ENCODE measurements at places on chromosomes 5 and 9. TPM values are rescaled to one million over a fixed set of nuclear protein-coding genes. Genes with fewer than 3 reads are reported as not detected.

DNA sequence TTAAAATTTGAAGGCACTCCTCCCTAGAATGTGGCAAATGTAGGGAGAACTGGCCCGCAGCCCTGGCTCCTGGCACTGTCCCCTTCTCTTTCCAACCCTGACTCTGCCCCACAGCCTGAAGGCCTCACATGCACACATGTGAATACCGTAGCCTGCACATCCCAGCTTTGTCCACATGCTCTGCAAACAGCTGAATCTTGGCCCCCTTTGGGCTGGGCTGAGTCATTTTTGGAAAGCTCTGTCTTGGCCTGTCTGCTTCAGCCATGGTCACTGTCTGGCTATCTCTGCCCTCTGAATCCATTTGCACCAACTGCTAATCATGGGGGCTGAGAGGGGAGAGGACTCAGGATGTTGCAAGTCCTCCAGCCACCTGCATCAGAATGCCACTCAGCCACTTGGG, 22.1 kb upstream of the GALNT10 start:
- no peaks in the 10 kb centered on the region for H3K36me3 ChIP-seq
- DNase-seq, result no peak
- no peak overlapping the region for H3K4me3 ChIP-seq
- H3K27ac ChIP-seq, result no peak overlapping the region
- no peaks in the 10 kb centered on the region for H3K4me1 ChIP-seq

The FOXD4L6 gene
- not detected for total RNA-seq

The DNAI1 gene
- not detected for total RNA-seq

The HIGD2A gene
- 86.8 TPM for total RNA-seq

The STPG3 gene
- total RNA-seq, result not detected

DNA sequence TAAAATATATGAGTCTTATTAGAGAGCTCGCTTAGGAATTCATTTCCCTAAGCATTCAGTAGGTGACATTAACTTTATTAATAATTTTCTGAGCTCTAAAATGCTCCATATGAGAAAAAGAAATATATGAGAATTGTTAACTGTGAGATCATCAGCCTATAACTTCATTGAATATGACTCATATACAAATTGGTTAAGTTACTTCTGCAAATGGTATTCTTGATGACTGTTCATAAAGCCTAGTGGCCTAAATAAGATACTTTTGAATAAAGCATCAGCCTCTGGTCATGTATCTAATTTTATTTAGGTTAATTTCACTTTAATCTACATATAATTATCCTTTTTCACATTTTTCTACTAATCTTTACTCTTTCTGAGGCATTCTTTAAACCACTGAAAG, 710.2 kb upstream of the ACO1 start:
- DNase-seq, result no peak
- H3K4me3 ChIP-seq, result no peak overlapping the region
- no peaks in the 10 kb centered on the region for H3K4me1 ChIP-seq
- H3K27ac ChIP-seq, result no peak overlapping the region

The PCDHB14 gene
- not detected for total RNA-seq

GRCh38 chr5:77129391-77129990, 42.4 kb upstream of the ZBED3 start:
- H3K27me3 ChIP-seq, result no peaks in the 10 kb centered on the region
- H3K36me3 ChIP-seq, result no peaks in the 10 kb centered on the region
- no peaks in the 10 kb centered on the region for H3K4me1 ChIP-seq
- H3K4me3 ChIP-seq, result no peak overlapping the region
- no peak for DNase-seq
- H3K27ac ChIP-seq, result no peak overlapping the region

The GDNF gene
- total RNA-seq, result not detected

The RNF145 gene
- total RNA-seq, result 51.8 TPM

The PDGFRB gene
- total RNA-seq, result 0.64 TPM

DNA sequence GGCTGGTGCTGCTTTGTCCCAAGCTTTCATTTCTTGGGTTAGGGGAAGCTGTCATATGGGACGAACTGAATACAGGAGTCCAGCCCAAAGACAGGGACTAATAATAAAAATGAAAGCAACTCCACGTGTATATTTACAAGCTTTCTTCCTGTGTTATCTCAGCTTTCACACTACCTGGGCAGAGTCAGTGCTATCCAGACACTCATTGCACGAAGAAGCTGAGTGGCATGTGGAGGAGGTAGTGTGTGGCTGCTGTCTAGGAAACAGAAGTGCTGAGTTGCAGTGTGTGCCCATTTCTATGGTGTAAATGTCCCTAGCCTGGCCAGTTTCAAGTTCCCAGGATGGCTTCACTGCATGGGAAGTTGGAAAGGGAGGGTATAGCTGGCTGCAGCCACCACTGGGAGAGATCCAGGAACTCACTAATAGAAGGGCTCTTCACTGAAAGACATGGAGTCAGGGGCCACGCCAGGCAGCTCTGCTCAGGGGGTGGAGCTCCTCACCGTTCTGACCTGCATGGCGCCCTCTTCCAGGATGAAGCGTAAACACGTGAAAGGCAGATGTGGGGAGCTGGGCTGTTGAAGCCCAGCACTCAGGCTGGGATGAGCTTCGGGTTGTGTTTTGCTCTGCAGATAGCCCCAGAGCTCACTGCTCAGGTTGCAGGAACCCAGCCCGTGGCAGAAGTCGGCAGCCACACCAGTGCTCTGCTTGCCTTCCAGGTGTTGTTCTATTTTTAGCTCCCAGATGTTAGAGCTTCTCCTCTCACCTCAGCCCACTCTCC, 116.9 kb downstream of the IRX2 start:
- H3K4me1 ChIP-seq, result no peaks in the 10 kb centered on the region
- H3K4me3 ChIP-seq, result no peak overlapping the region
- H3K27me3 ChIP-seq, result no peaks in the 10 kb centered on the region
- no peak for DNase-seq
- no peaks in the 10 kb centered on the region for H3K36me3 ChIP-seq

GRCh38 chr9:135344523-135344901, 135.1 kb upstream of the PPP1R26 start:
- no peak overlapping the region for H3K27ac ChIP-seq
- no peaks in the 10 kb centered on the region for H3K36me3 ChIP-seq
- H3K4me3 ChIP-seq, result no peak overlapping the region

DNA sequence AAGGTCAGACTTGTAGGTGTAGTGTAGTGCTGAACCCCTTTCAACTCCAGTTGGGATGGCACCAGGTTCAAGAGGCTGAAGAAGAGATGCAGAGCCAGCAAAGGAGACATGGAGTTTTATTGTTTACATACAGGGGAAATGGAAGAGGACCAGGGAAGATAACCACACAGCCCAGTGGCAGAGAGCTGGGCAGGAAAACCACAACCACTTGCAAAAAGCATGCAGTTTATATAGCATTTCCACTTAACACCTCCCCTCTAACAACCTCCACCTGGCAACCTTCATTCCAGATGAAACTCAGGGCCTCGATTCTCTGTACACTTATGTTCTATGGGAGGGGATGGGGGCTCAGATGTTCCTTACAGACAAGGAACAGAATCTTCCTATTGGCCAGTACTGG, 56.9 kb downstream of the SNX24 start:
- H3K27ac ChIP-seq, result no peak overlapping the region
- no peaks in the 10 kb centered on the region for H3K27me3 ChIP-seq
- no peak for DNase-seq
- H3K36me3 ChIP-seq, result no peaks in the 10 kb centered on the region
- no peak overlapping the region for H3K4me3 ChIP-seq

Measured in naive thymus-derived CD4-positive, alpha-beta T cell (primary cell).